Spinal cord (tissue), 10 donors: ENCODE measurements at places on chromosomes 12 and 14. TPM values are rescaled to one million over a fixed set of nuclear protein-coding genes. Genes with fewer than 3 reads are reported as not detected.

The RTN1 gene
- polyA plus RNA-seq, result 955 TPM

GRCh38 chr12:79934281-79935020 is 446 bp downstream of the PPP1R12A start:
- DNase-seq, result peak; percentile 43

The HEATR5A gene
- 20.4 TPM for polyA plus RNA-seq

The TAS2R10 gene
- 0.86 TPM for polyA plus RNA-seq

GRCh38 chr14:105247026-105247425 is 1.3 kb upstream of the BTBD6 start:
- DNase-seq, result no peak

DNA sequence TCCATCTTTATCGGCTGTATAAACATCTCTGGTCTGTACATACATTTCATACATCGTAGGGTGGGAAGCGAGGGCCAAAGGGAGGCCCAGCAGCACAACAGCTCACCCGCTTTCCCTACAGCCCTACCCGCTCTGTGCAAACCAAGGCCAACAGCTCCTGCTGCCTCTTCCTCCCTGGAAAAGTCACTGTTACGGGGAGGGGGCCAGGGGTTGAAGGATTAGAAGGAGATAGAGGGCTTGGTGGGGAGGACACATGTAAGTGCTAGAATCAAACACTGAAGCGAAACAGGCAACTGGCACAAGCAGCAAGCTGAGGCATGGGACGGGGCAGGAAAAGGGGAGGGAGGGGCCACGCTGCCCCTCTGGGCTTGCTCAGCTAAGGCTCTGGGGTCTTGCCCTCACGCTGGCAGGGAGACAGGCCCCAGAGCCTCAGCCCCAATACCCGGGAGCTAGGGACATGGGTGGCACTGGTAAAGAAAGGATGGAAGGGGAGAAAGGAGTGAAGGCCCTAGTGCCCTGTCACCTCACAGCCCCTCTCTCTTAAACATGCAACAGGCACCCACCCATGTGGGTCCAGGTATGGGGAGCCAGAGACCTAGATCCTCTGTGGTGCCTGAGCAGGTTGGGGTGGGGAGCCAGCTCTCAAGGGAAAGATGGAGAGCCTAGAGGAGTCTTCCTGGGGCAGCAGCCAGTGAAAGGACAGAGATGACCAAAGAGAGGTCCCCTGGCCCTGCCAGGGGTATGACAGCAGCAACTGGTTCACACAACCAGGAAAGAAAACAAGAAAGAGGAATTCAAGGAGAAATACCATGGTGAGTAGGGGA is 14.4 kb downstream of the SPRYD3 start:
- no peak for DNase-seq

GRCh38 chr14:96139169-96139568 is 65.5 kb upstream of the BDKRB2 start:
- no peak for DNase-seq

- DNase-seq, result no peak
Observed at GRCh38 chr12:51122844-51123243, 39.4 kb upstream of the CSRNP2 start.

DNA sequence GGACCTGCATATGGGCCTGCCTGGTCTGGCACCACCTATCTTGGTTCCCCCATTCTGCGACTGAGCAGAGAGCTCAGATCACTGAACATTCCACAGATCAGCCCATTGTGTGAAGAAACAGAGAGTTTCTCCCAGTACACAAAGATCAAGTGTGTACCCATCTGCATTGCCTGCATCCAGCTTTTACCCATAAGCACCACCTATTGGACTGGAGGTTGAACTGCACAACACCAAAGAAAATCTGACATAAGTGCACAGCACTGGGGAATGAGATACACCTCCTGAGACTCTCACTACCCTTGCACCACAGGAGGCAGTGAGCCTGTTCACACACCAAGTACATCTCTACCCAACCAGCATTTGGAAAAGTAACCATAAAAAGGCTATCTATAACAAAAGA is 362.6 kb upstream of the CLEC14A start:
- DNase-seq, result no peak

DNA sequence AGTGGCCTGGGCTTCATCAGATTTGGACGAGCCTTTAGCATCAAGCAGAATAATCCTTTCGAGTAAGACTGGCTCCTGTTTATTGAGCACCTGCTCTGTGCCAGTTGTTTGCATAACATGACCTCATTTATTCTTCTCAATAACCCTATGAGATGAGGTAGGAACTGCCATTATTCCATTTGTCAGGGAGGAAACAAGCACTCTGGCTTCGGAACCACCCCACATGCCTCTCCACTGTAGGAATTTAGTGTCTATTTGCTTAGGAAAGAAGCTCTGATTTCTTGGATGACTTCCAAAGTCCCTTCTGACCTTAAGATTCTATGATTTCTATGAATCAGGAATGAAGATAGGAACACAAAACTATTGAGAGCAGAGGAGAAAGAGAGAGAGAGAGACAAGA is 11.0 kb downstream of the SAMD4A start:
- no peak for DNase-seq

GRCh38 chr14:94394025-94394493 is 5.7 kb upstream of the SERPINA1 start:
- DNase-seq, result no peak
